ENCODE measurements at places on chromosomes 13 and 19.

- no peak for DNase-seq
Measured at GRCh38 chr13:37039896-37040295, 19.6 kb downstream of the SUPT20H start.

GRCh38 chr13:100300708-100301107 lies 211.8 kb downstream of the PCCA start:
- DNase-seq: no peak

GRCh38 chr13:87355451-87355850 lies 315.7 kb upstream of the SLITRK5 start:
- no peak for DNase-seq

GRCh38 chr19:3538258-3538929 lies 580 bp upstream of the TEKTIP1 start:
- DNase-seq: no peak

DNA sequence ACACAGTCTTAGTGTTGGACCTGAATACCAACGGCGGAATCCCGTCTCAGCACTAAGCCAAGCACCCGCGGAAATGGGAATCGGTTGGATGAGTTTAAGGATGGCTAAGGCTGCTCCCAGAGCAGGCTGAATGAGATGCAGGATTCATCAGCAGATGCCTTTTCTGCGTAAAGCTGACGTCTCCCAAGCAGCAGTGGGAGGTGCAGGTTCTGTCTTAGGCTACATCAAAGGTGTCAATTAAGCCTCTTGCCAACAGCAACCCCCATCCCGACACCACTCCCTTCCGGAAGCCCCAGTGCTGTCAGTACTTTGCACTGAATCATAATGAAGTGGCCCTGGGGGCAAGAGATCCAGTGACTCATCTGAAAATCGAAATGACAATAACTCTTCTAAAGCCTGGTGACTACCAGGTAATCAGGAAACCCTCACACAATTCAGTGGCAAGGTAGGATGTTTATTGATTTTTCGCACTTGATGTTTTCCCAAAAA lies 275.6 kb downstream of the DCLK1 start:
- no peak for DNase-seq

GRCh38 chr19:44640518-44640917 lies 3.2 kb upstream of the PVR start:
- no peak for DNase-seq

DNA sequence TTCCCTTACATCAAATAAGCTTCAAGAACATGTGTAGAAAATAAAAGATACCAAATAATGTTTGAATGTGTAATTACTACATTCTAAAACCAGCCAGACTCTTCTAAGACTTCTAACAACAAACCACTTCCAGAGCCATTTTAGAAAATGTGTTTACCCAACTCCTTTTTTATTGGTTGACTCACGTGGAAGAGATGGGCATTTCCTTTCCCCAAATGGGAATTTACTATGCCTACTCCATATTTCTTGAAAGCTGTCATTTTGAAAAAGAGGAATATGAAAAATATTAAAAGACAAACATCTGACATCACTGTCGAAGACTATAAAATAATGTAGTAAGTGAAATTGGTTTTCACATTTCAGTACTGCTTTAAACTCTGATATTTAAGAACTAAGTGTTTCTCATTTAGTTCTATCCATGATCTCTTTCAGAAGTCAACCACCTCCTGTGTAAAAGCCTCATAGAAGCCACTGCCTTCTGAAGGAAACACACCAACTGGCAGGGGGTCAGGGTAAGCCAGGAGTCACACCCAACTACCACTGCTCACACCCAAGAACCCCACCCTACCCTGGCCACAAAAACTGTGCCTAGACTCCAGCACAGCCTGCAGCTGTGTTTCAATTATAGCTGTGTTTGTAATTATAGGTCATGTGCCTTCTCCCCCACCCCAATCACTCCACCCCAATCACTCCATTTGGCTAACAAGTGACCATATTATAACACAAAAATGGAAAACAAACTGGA lies 86.8 kb downstream of the UBL3 start:
- no peak for DNase-seq

DNA sequence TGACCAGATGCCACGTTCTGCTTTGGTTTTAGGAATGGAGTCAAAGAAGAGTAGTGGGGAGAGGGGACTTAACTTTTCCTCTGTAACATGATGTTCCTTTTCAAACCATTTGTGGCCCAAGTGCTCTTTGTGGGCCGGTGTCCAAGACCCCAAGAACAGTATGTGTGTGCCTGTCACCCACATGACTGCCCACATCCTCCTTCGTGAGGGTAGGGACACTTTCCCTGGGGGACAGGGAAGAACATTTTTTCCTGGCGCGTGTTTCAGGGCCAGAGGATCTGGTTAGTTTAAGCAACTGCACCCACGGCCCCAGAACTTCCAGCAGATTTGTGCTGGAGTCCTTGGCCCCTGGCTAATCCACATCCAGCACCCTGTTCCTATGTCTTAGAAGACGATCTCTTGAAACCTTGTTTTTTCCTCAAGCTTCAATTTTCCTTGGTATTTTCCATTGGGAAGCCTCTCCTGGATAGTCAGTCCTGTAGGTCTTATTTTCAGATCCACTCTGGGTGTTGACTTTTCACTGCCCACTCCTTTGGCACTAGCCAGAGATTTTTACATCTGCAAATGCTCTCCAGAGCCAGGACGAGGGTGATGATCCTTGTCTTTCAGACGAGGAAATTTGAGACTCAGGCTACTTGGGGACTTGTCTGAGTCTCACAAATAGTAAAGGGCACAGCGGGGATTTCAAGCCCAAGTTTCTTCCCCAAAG lies 10.8 kb upstream of the CCDC97 start:
- DNase-seq: no peak

GRCh38 chr13:81771951-81772350 lies 1431.0 kb upstream of the SPRY2 start:
- no peak for DNase-seq
